Panc1 (cell line): ENCODE measurements at places on chromosomes 16 and 17. TPM values are rescaled to one million over a fixed set of nuclear protein-coding genes. Genes with fewer than 3 reads are reported as not detected.
A peak's percentile ranks its signal among the peaks of the same experiment; 100 is the strongest.

The NXPH3 gene
- 0.57 TPM for total RNA-seq

The LPO gene
- total RNA-seq, result not detected

The NRN1L gene
- total RNA-seq, result 1.1 TPM

The KRT222 gene
- not detected for total RNA-seq

The HSD11B2 gene
- total RNA-seq, result 0.77 TPM

The PPP1R27 gene
- total RNA-seq, result not detected

DNA sequence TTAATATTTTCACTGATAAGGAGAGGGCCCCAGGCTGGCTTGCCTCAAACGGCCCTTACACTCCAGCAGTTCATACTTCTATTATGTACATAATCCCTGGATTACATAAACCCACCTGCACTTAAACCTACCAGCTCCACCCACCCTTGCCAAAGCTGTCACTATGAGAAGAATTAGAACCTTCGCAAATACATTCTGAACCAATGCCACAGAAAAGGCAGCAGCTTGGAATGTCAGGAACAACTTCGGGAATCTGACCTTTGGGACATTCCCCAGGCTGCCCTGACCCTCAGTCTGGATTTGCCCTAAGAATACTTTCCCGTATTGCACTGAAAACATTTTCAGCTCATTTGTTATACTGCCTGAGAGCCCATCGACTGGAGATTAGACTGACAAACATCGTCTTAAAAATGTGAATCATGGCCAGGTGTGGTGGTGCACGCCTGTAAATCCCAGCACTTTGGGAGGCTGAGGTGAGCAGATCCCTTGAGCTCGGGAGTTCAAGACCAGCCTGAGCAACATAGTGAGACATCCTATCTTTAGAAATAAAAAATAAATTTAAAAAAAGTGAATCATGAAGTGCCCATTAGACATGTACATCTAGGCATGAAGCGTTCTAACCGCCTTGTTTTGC, 21.0 kb upstream of the SEC14L1 start:
- no peak overlapping the region for H3K4me3 ChIP-seq
- no peaks in the 10 kb centered on the region for H3K36me3 ChIP-seq
- H3K27me3 ChIP-seq, result no peaks in the 10 kb centered on the region
- no peak for DNase-seq
- peak overlapping the region; percentile 95 for H3K27ac ChIP-seq
- peaks cover 54% of the 10 kb centered on the region for H3K4me1 ChIP-seq

- no peak for DNase-seq
- peaks cover 3% of the 10 kb centered on the region; the same call in 1 of the 2 replicates for H3K36me3 ChIP-seq
- H3K27ac ChIP-seq, result no peak overlapping the region
- no peak overlapping the region for H3K4me3 ChIP-seq
- H3K4me1 ChIP-seq, result peaks cover 2% of the 10 kb centered on the region; the same call in 1 of the 2 replicates
- no peaks in the 10 kb centered on the region for H3K27me3 ChIP-seq
Measured at GRCh38 chr17:4543557-4544026, 11.6 kb downstream of the MYBBP1A start.

DNA sequence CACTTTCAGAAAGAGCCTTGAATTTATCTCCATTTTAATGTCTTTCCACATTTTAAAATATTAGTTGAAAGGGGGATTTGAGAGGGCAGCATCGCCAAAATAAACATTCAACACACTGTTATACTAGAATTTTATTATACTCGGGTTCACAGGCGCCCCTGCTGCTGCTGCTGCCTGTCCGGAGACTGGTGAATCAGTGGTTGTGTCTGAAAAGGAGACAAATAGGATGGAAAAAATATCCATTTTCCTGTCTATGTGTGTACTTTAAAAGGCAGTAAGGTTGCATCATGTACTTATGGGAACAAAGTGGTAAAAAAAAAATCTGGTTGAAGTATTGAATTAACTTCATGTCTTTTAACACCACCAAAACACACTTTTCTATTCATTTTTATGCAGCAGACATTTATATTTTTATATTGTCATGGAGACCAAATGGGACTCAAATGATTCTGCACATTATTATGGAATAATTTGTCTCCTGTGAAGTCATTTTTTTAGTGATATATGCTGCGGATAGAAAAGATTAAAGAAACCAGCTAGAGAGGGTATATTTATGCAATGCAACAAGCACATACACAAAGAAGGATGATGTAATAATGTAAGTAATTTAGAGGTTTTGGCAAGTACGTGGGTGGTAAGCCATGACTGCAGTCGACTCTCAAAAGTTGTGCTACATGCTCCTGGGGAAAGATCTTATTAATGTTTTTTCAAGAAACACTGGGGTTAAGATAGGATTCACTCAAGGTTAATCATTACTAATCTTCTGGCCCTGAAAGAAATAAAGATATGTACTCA, 759.0 kb upstream of the SOX9 start:
- H3K36me3 ChIP-seq, result no peaks in the 10 kb centered on the region
- no peak overlapping the region for H3K4me3 ChIP-seq
- H3K27me3 ChIP-seq, result no peaks in the 10 kb centered on the region
- H3K27ac ChIP-seq, result no peak overlapping the region
- no peaks in the 10 kb centered on the region for H3K4me1 ChIP-seq

- no peaks in the 10 kb centered on the region for H3K27me3 ChIP-seq
- H3K4me3 ChIP-seq, result no peak overlapping the region
- H3K27ac ChIP-seq, result 0 out of 2 replicates have a peak overlapping the region, but pooled peaks have one; percentile 24
Measured at GRCh38 chr17:72412650-72413076, 291.8 kb downstream of the SOX9 start.

DNA sequence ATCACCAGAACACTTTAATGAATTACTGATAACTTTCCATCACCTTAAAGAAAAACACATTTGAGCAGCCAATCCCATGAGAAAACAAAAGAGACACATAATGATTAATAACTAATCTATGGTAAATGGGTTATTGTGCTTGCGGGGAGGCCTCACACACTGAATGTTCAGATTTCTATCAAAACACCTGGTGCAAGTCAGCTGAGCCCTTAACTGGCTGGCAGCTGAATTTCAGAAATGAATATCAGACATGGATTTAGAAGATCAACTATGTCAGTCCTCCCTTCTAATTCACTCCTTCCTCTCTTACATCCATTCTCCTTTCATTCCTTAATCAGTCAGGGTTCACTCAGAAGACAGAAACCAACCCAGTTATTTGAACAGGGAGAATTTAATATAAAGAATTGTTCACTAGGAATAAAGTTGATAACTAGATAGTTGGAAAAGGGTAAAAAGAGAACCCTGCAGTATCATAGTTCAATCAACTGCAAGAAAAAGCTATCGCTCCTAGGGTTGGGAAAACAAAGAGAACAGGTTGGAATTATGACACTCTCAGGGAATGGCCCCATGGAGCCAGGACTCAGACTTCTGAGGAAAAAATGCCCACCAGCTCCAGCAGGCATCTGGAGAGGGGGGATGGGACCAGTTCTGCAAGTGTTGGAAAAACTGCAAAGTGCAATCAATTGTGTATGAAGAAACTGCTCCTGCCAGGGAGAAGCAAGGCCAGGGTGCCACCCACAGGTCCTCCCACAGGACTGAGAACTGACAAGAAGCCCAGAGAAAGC, 577.1 kb upstream of the CDH5 start:
- H3K4me3 ChIP-seq, result no peak overlapping the region
- H3K36me3 ChIP-seq, result no peaks in the 10 kb centered on the region
- H3K27ac ChIP-seq, result no peak overlapping the region
- no peaks in the 10 kb centered on the region for H3K4me1 ChIP-seq
- H3K27me3 ChIP-seq, result no peaks in the 10 kb centered on the region

DNA sequence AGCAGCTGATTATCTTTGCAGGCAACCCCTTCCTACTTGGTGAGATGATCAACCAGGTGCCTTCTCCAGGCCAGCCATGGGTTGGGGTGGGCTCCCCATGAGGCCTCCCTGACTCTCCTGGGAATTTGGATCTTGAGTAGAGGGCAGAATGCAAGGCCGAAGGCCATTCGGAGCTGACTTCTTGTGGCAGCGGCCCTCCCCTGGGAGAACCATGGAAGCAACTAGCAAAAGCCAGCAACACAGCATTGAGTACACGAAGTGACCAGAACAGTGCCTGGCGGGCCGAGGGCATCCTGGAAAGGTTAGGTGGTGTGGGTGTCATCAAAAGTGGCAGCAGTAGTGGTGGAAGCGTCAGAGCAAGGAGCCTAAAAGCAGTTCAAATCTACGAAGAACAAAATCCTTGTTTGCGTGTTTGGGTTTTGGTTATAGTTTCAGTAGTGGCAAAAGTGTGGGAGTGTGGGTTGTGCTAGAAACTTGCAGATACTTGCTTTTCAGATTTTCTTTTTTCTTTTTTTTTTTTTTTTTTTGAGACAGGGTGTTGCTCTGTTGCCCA, 2.0 kb upstream of the ALDH3A1 start:
- H3K27ac ChIP-seq, result no peak overlapping the region
- peaks cover 13% of the 10 kb centered on the region for H3K4me1 ChIP-seq
- no peaks in the 10 kb centered on the region for H3K36me3 ChIP-seq
- H3K27me3 ChIP-seq, result no peaks in the 10 kb centered on the region
- no peak overlapping the region for H3K4me3 ChIP-seq

- H3K27ac ChIP-seq, result no peak overlapping the region
- H3K4me3 ChIP-seq, result no peak overlapping the region
- no peak for DNase-seq
- H3K4me1 ChIP-seq, result peaks cover 6% of the 10 kb centered on the region
Measured at GRCh38 chr17:56982312-56982711, 4.4 kb downstream of the SCPEP1 start.

DNA sequence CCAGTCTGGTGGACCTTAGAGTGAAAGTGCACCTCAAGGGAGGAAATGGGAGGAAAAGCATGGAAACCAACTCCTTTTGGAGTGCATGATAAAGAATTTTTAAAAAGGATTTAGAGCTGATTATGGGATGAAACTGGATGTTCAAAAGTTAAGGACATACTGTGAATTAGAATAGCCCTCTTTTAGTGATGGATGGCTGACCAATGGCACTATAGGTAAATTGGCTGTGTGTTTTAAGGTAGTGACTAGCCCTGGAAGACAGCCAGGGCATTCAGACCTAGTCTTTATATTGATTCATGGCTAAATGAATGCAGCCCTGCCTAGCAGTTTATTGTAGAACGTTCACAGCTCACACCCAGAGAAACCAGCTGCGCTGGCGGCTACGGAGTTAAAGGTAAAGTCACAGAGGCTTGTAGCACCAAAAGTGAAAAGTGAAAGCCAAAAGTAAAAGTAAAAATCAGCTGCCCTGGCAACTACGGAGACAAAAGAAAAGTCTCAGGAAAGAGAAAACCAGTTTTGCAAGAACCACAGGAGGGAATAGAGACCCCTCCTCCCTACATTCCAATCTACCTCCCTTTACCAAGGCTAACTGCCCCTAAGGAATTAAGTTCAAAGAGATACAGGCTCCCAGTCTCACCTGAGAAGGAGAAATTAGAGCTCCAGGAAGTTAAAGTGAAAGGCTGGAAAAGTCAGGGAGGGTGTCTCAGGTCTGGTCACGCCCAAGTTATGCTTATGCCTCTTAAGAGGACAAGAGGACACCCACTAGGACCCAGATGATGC, 21.8 kb downstream of the ACSM1 start:
- H3K36me3 ChIP-seq, result no peaks in the 10 kb centered on the region
- peaks cover 3% of the 10 kb centered on the region; the same call in 1 of the 2 replicates for H3K27me3 ChIP-seq
- no peak for DNase-seq

- H3K36me3 ChIP-seq, result no peaks in the 10 kb centered on the region
- H3K4me3 ChIP-seq, result no peak overlapping the region
- H3K27ac ChIP-seq, result no peak overlapping the region
- H3K4me1 ChIP-seq, result peaks cover 21% of the 10 kb centered on the region
- DNase-seq, result no peak
Measured at GRCh38 chr17:83106913-83107655, 27.7 kb downstream of the METRNL start.

DNA sequence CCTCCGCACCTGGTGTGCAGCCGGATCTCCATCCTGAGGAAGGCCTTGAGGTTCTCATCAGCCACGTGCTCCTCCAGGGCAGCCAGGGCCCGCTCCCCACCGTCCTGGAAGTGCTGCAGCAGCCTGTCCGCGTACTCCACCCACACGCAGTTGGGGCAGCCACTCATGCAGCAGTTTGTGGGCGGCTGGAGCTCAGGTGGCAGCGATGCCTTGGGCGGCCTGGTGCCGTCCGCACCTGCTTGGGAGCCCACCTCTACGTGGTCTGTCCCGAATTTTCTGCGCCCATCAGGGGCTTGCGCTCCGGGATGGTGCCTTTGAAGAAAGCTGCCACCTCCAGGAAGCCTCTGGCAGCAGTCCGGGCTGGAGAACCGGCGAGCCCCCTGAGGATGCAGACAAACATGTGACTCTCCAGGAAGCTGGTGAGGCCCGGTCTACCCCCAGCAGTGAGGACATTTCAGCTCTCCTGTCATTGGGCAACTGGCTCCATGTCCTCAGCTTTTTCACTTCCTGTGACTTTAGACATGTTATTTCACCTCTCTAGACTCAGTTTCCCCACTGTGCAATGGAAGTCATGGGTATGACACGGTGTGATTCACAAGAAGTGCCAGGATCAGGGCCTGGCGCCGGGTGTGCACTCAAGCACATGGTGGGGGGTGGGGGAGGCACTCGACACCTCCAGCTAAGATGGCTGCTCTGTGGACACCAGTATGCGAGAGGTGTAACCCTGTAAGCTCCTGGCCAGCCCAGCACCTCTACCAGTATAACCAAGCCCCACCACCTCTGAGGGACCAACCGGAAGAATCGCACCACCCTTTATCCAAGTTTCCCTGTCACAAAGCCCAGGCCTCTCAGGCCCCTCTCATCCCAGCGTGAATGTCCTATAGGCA, 957 bp downstream of the OXLD1 start:
- DNase-seq, result no peak
- H3K36me3 ChIP-seq, result no peaks in the 10 kb centered on the region; the same call in 1 of the 2 replicates
- H3K27ac ChIP-seq, result peak overlapping the region; percentile 99
- peak overlapping the region; percentile 88 for H3K4me3 ChIP-seq
- no peaks in the 10 kb centered on the region for H3K27me3 ChIP-seq

DNA sequence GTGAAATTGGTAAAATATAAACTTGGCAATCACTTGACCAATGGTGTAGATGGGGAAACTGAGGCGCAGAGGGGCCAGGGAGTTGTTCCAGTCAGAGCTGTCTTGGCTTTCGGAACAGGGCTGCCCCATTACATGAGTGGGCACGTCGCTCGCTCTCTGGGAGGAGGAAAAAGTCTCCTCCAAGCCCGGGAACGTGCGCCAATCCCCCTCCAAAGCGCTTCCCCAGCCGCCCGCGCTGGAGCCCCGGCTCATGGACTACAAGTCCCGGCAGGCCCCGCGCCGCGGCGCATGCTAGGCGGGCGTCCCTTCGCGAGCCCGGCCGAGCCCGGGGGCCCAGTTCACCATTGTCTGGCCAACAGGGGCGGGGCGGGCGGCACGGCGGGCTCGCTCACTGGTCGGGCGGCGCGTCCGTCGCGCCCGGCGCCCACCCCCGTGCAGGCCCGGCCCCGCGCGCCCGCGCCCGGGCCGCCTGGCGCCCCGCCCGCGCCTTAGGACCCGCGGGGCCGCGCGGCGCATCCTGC, at the start of gene LLGL1:
Gene LLGL1 (plus strand): TSS at position 515 of the 521 bp plus-strand sequence. CDS start 48 bp downstream, outside the sequence.
- no peaks in the 10 kb centered on the region for H3K27me3 ChIP-seq
- no peak for DNase-seq
- H3K4me3 ChIP-seq, result peak within 1 kb of the TSS; percentile 72
- H3K4me1 ChIP-seq, result peaks cover 7% of the 10 kb centered on the region

DNA sequence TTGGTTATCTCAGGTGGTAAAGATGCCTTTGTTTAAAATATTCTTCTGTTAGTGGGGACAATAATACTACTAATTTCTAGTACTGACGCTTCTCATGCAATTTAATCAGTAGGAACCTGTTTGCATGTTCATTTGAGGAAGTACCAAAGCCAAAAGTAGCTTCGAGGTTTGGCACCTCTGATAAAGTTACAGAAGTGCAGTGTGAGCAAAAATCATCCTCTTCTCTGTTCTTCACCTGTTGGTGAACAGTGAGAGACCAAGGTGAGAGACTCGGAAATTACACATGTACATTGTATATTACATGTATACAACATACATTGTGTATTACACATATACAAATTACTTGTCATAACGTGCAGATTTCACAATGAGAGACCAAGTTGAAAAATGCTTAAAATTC, 404.6 kb downstream of the MAF start:
- no peaks in the 10 kb centered on the region for H3K4me1 ChIP-seq
- H3K36me3 ChIP-seq, result no peaks in the 10 kb centered on the region
- H3K27me3 ChIP-seq, result no peaks in the 10 kb centered on the region
